ENCODE measurements at places on chromosomes 1 and 21.

GRCh38 chr1:29120947-29121485 lies 2.7 kb downstream of the TMEM200B start:
- no peak for DNase-seq

- DNase-seq = no peak
Measured at GRCh38 chr1:203789966-203790365, 5.5 kb upstream of the ZBED6 start.

GRCh38 chr1:156594190-156594589 lies 2.6 kb downstream of the NAXE start:
- no peak for DNase-seq

- no peak for DNase-seq
Measured at GRCh38 chr1:9059891-9060744, 9.3 kb downstream of the SLC2A5 start.

DNA sequence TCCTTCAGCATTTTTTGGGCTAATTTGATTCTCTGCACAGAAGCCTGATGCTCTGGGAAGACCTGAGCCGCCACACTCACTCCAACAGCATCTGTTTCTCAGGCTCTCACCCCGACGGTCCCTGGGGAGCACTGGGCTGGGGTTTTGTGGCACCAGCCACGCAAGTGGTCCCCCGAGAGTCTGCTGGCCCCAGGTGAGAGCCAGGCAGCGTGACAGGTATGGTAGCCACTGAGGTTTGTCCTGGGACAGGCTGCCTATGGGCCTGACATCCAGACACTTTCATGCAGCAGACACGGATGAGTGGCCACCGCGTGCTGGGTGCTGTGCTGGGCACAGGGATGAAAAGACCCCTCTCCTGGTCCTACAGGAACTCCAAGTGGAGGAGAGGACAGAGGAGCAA lies 11.0 kb downstream of the AJAP1 start:
- no peak for DNase-seq

- no peak for DNase-seq
Measured at GRCh38 chr1:21576798-21577187, 67.6 kb downstream of the ALPL start.

- no peak for DNase-seq
Measured at GRCh38 chr1:3349161-3349967, 105.1 kb upstream of the ARHGEF16 start.

- DNase-seq = no peak
Measured at GRCh38 chr1:43854473-43854872, 79.1 kb upstream of the ARTN start.

- DNase-seq = no peak
Measured at GRCh38 chr1:48003741-48004531, 6.8 kb upstream of the TRABD2B start.

DNA sequence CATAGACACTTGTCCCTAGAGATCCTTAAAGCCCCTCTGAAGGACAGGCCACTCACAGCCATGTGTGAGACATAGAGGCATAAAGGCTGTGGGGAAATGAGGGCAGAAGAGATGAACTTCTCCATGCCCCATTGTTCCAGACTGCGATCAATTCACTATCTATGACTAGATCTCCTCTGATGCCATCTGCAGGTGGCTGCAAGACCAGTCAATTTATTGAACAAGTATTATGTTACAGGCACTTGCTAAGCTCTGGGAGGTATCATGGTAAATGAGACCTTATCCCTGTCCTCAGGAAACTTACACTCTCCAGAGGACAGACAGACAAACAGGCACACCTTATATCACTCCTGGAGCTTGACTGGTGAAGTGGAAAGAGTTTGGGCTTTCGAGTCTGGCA lies 22.9 kb downstream of the UBIAD1 start:
- no peak for DNase-seq

DNA sequence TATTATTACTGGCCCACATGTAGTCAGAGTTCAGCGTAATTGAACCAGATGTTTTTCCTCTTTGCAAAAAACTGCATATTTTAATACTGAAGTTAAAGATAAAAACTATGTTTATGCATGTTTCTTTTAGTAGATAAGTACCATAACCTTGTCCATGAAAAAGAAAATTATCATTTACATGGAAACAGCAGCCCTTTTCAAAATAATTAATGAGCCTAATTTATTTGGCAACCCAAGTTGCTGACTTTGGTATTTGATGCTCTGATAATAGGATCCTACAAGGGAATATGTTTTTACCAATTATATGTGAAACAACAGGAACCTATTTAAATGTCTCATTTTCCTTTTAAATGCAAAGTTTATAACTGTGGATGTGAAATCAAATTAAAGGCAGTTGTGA lies 281.3 kb upstream of the C1orf105 start:
- DNase-seq = no peak

- DNase-seq = no peak
Measured at GRCh38 chr1:20449735-20450311, 36.2 kb downstream of the CAMK2N1 start.

- no peak for DNase-seq
Measured at GRCh38 chr1:74586253-74586897, 74.0 kb upstream of the LRRC53 start.

- DNase-seq = no peak
Measured at GRCh38 chr1:14768582-14769304, 170.3 kb downstream of the KAZN start.

GRCh38 chr1:3590139-3590763 lies 21.1 kb downstream of the MEGF6 start:
- DNase-seq = no peak

GRCh38 chr1:94753171-94753972 lies 66.8 kb upstream of the SLC44A3 start:
- no peak for DNase-seq

GRCh38 chr1:94271373-94271772 lies 34.0 kb upstream of the ARHGAP29 start:
- no peak for DNase-seq

- peak; percentile 80 for DNase-seq
Measured at GRCh38 chr1:36703526-36704208, 221.0 kb upstream of the CSF3R start.

- DNase-seq = no peak
Measured at GRCh38 chr1:226946841-226947240, 6.7 kb downstream of the COQ8A start.

GRCh38 chr1:13792419-13792818 lies 92.4 kb downstream of the PRDM2 start:
- DNase-seq = no peak

DNA sequence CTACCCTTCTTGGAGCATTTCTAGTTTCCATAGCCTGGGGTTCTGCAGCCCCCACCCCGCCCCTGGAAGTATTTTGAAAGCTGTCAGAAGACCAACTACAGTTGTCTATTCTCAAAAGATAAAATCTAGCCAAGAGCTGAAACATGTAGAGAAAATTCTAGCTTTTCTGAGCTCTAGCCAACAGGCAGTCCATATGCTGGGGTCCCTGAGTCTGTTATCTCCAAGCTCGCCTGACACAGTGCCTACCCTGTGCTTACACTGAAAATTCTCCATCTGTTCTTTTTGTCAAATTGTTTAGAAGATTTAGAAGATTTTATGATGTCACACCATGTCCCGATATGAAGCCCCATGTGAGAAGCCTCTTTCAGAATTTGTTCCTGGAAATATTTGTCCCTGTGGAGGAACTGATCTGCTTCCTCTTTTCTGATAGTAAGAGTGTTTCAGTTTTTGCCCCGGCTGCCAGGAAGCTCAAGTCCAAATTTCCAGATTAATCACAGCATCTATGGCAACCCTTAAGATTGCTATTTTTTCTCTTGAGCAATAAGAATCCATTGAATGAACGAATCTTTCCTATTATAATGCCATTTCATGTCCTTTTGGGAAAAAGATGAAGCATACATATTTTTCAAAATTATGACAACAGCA lies 23.7 kb upstream of the CSF3R start:
- DNase-seq = no peak

GRCh38 chr1:55153031-55153430 lies 62.1 kb downstream of the USP24 start:
- no peak for DNase-seq

DNA sequence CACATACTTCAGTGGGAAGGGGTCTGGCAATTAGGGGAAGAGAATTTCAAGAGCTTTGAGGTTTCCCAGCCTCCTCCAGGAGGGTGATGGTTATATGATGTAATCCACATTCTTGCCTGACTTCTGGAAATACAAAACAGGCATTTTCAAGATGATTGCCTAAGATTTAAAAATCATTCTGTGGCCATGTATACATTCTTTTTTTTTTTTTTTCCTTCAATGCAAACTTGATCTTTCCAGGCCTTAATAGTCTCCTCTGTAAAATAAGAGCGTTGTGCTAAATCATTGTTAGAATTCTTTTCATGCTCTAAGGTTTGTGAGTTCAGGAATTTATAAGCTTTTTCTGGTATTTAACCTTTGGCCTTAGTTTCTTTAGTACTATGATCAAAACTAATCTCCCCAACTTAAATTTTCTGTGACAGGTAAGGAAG lies 192.3 kb upstream of the HMCN1 start:
- DNase-seq = no peak

DNA sequence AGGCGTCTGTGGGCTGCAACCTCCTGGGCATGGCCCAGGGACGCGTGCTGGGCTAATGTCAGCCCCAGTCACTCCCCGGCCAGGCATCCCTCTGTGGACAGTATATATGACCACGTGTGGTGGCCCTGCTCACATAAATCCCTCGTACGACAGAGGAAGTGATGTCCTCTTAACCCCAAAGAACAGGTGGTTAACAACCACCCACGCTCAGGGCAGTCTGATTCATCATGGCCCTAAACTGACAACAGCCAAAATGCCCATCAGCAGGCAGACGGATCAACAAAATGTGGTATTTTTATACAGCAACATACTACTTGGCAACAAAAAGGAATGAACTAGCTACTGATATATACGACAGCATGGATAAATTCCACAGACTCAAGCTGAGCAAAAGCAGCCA lies 51.0 kb downstream of the ECE1 start:
- no peak for DNase-seq

GRCh38 chr1:200473698-200474371 lies 64.0 kb upstream of the ZNF281 start:
- DNase-seq = no peak

- no peak for DNase-seq
Measured at GRCh38 chr1:227889863-227890405, 57.8 kb downstream of the WNT9A start.

DNA sequence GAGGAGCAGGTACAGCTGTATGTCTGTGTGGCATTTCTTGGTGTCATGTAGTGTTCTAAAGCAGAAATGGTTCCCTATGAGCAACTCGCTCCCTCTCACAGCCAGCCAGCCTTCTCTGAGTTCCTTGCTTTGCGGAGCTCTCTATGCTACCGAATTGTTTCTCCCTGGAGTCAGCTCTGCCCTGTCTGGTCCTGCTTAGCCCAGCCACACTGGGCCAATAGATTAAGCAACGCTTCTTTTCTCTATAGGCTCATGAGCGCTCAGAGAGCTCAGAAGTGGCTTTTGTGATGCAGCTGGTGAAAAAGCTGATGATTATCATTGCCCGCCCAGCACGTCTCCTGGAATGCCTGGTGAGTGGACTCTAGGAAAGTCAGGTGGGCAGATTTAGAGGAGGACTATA lies 113.1 kb downstream of the PIK3R3 start:
- no peak for DNase-seq

Data from frontal cortex (tissue), 4 donors.